ENCODE measurements at places on chromosomes 5 and 9. TPM values are rescaled to one million over a fixed set of nuclear protein-coding genes. Genes with fewer than 3 reads are reported as not detected.

Gene ANKRD31
- 0.82 TPM for total RNA-seq

Gene COL23A1
- 0.82 TPM for total RNA-seq

Gene PCDHB7
- 9.8 TPM for total RNA-seq

Gene NUTM2F
- not detected for total RNA-seq

Gene CCDC152
- 9.0 TPM for total RNA-seq

Gene FOXD4L5
- total RNA-seq, result under 0.01 TPM

Gene PCDHB16
- total RNA-seq, result 5.3 TPM

Gene PHYHD1
- total RNA-seq, result 1.2 TPM

Gene CAPSL
- total RNA-seq, result not detected

Gene TMC1
- 0.82 TPM for total RNA-seq

Gene APBA1
- total RNA-seq, result 24.9 TPM

Gene OR1N2
- total RNA-seq, result not detected

Gene ENTPD2
- total RNA-seq, result 0.82 TPM

Gene CCL28
- total RNA-seq, result 0.41 TPM

Gene PRSS3
- total RNA-seq, result 1.2 TPM

Gene RLN1
- total RNA-seq, result not detected

Gene TAF11L5
- not detected for total RNA-seq

Gene TLE1
- total RNA-seq, result 32.2 TPM

Gene ZDHHC21
- 53.4 TPM for total RNA-seq

Gene OTP
- total RNA-seq, result not detected

Gene SQSTM1
- 46.9 TPM for total RNA-seq

Gene PCDHB9
- 4.9 TPM for total RNA-seq

Gene CER1
- not detected for total RNA-seq

Gene PDE8B
- 7.3 TPM for total RNA-seq

Gene ZNF462
- 108 TPM for total RNA-seq

Gene IFNA13
- total RNA-seq, result not detected

Gene C9orf50
- not detected for total RNA-seq

Gene DNAH5
- total RNA-seq, result 3.7 TPM

Gene CSF2
- total RNA-seq, result not detected

Gene SLC27A4
- total RNA-seq, result 22.4 TPM

Gene THBS4
- 2.0 TPM for total RNA-seq

Gene ANKRD33B
- total RNA-seq, result 1.6 TPM

Gene ABITRAM
- total RNA-seq, result 6.5 TPM

Gene SPATA31E1
- total RNA-seq, result not detected

Gene RALGPS1
- total RNA-seq, result 53.8 TPM

Gene CATSPER3
- 0.82 TPM for total RNA-seq

Gene WNT8A
- 0.82 TPM for total RNA-seq

Gene NDUFB6
- total RNA-seq, result 44.8 TPM

Gene SPDL1
- 20.8 TPM for total RNA-seq

Gene PTGS1
- 0.41 TPM for total RNA-seq

Gene PLEKHG4B
- 3.7 TPM for total RNA-seq

Gene PPP3R2
- 0.41 TPM for total RNA-seq

Gene EQTN
- 1.6 TPM for total RNA-seq

Gene JMY
- 39.9 TPM for total RNA-seq

Gene CAMK2A
- total RNA-seq, result 16.7 TPM

Gene HMMR
- total RNA-seq, result 2.9 TPM

Gene BARHL1
- total RNA-seq, result not detected

Gene SLCO6A1
- 0.41 TPM for total RNA-seq

Gene WDR38
- total RNA-seq, result not detected

Gene DENND4C
- 74.6 TPM for total RNA-seq

Gene PHF24
- 19.2 TPM for total RNA-seq

Gene PCDHGC4
- total RNA-seq, result 65.2 TPM

Measured in frontal cortex (tissue), 4 donors.